ENCODE measurements at places on chromosomes 6 and 20. TPM values are rescaled to one million over a fixed set of nuclear protein-coding genes. Genes with fewer than 3 reads are reported as not detected.

DEFB123 gene
- polyA plus RNA-seq: not detected

LSM2 gene
- 85.8 TPM for polyA plus RNA-seq

TFAP2C gene
- polyA plus RNA-seq: not detected

TBX18 gene
- polyA plus RNA-seq: not detected

CCDC170 gene
- polyA plus RNA-seq: not detected

GHRH gene
- polyA plus RNA-seq: not detected

ZNF322 gene
- polyA plus RNA-seq: 5.5 TPM

MAS1L gene
- polyA plus RNA-seq: not detected

MAS1 gene
- polyA plus RNA-seq: not detected

MROH8 gene
- polyA plus RNA-seq: 0.88 TPM

LAMA2 gene
- 0.09 TPM for polyA plus RNA-seq

SYTL3 gene
- polyA plus RNA-seq: 13.5 TPM

BANF2 gene
- not detected for polyA plus RNA-seq

FABP7 gene
- not detected for polyA plus RNA-seq

SLC2A10 gene
- not detected for polyA plus RNA-seq

RSPO3 gene
- not detected for polyA plus RNA-seq

CDSN gene
- not detected for polyA plus RNA-seq

ZNF831 gene
- polyA plus RNA-seq: 22.1 TPM

TMEM14B gene
- 206 TPM for polyA plus RNA-seq

PNPLA1 gene
- not detected for polyA plus RNA-seq

MED23 gene
- polyA plus RNA-seq: 14.5 TPM

GSTA4 gene
- polyA plus RNA-seq: 1.1 TPM

ZKSCAN8 gene
- 4.1 TPM for polyA plus RNA-seq

DEF6 gene
- polyA plus RNA-seq: 134 TPM

TOX2 gene
- polyA plus RNA-seq: 2.0 TPM

TNXB gene
- polyA plus RNA-seq: 0.46 TPM

SERAC1 gene
- polyA plus RNA-seq: 4.3 TPM

PKHD1 gene
- not detected for polyA plus RNA-seq

EPPIN gene
- not detected for polyA plus RNA-seq

ACSS1 gene
- 40.1 TPM for polyA plus RNA-seq

SGK2 gene
- polyA plus RNA-seq: not detected

RIMS4 gene
- polyA plus RNA-seq: not detected

SIRPA gene
- polyA plus RNA-seq: not detected

PRRT1 gene
- polyA plus RNA-seq: 0.55 TPM

ZNF343 gene
- polyA plus RNA-seq: 4.8 TPM

TAP2 gene
- polyA plus RNA-seq: 7.2 TPM

RBCK1 gene
- 93.5 TPM for polyA plus RNA-seq

F13A1 gene
- polyA plus RNA-seq: not detected

CRISP3 gene
- not detected for polyA plus RNA-seq

TNF gene
- 3.1 TPM for polyA plus RNA-seq

FAM209A gene
- polyA plus RNA-seq: 0.48 TPM

All from CD4-positive, CD25-positive, alpha-beta regulatory T cell (primary cell).